ENCODE measurements at places on chromosomes 1 and 21.

GRCh38 chr1:167092653-167093052, 1.2 kb upstream of the STYXL2 start:
- DNase-seq: peak; percentile 17

GRCh38 chr1:96060621-96061020, 661.0 kb upstream of the PTBP2 start:
- no peak for DNase-seq

DNA sequence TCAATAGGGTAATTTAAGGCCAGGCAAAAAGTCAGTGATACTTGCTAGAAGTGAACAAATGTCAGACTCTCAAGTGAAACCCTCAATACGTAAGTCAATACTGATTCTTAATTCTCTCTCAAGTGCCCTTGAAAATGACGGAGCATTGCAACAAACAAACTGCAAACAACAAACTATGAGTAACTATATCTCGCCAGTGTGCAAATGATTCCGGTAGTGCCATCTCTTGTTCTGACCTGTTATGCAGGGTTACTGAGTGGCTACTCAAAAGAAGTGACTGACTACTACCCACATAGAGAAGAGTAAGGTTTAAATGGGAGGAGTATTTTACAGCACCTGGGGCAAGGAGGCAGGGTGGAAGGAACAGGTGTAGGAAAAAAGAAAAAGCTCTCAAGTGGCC, 1.6 kb downstream of the SLC19A2 start:
- no peak for DNase-seq

GRCh38 chr1:219670426-219671149, 57.7 kb upstream of the ZC3H11B start:
- no peak for DNase-seq

DNA sequence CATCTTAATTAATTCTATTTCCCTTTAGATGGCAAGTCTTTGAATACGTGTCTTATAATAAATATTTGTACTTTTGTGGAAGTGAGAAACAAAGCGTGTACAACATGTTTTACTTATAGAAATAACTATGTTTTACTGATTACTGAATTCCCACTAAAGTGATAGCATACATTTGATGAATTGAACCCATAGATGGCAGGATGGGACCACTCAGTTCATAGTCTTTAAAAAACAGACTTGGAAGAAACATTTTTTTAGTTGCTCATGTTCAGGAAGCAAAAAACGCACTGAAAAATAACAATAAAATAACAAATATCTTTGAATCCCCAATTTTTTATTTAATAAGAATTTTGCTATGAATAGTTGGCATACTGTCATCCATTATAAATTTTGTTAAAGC, 507.1 kb upstream of the ZRANB2 start:
- peak; percentile 33 for DNase-seq

DNA sequence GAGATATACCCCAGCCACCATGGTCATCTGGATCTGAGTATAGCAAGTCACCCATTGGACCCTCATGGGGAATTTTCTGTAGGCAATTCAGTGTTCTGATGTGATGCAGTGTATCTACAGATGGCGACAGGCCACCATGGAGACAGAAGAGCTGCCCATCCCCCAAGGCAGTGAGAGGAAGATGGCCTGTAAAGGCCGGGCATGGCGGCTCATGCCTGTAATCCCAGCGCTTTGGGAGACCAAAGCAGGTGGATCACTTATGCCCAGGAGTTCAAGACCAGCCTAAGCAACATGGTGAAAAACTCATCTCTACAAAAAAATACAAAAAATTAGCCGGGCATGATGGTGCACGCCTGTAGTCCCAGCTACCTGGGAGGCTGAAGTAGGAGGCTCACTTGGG, 41.1 kb upstream of the CTPS1 start:
- no peak for DNase-seq

DNA sequence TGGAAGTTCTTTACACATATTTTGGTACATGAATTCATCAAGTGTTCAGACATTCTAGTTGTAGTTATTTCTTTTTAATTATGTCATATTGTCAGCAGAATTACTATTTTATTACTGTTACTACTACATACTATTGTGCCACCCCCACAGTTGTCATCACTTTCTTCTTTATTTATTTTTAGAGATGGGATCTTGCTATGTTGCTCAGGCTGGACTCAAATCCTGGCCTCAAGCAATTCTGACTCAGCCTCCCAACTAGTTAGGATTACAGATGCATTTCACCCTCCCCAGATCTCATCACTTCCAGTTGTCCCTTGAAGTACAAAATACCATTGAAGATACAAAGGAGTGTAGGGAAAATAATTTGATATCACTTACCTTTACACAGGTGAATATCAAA, 258.0 kb downstream of the KCTD3 start:
- DNase-seq: no peak

DNA sequence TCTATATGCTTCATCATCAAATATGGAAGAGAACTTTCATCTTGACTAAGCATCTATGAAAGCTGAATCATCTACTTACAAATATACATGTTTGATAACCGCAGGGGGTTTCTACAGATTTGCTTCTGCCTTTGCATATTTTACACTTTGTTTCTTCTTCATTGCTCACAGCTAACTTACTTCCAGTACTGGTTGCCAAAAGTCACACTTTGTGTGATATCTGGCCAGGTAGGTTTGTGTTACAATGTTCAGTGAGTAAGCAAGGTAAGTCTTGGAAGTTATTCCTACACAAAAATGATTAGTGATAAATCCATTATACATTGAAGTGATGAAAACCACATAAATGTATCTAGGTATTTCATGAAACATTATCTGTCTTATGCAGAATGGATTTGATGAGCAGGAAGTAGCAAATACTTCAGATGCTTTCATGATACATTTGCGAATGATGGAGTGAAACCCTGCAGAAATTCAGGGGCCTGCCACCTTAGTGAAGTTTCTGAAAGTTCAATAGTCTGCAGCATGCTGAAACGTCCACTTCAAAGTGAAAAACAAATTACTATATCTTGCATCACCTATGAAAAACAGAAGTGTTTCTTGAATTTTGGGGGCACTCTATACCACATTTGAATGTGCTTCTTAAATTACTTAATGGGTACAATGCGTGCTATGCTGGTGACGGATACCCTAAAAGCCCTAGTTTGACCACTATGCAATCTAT, 187.3 kb downstream of the ATP6V1G3 start:
- no peak for DNase-seq

DNA sequence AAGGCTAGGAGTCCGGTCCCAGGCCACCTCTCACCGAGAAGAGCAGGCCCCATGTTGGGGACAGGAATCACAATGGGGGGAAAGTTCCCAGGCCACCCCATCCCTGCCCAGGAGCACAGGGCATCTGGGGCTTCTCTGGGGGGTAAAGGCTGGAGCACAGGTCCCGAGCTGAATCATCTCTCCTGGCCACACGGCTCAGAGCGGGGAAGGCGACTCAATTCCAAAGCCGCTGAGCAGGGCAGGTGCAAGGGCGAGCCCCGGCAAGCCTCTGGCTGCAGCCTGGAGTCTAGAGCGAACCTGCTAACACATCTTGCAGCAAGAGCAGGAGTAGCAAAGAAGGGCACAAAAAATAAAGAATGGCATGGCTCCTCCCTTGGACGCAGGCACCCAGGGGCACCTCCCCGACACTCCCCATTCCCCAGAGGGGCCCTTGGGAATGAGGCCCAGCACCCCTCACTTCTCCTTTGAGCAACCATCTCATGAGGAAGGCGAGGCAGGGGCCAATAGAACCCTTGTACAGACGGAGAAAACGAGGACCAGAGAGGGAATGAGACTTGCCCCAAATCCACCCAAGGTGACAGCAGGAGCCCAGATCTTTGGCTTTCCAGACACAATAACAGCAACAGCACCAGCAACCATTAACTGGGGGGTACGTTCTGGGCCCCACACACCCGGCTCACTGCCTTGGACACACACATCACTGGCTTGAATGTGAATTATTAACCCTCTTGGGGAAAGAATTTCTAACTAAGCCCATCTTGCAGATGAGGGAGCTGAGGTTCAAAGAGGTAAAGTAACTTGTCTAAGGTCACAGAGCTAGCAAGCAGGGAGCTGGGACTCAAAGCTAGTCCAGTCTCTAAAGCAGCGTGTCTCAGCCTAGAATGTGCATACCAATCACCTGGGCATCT, 20.7 kb upstream of the ALDH4A1 start:
- DNase-seq: no peak

- peak; percentile 56 for DNase-seq
These were observed 66.7 kb upstream of the F3 start for GRCh38 chr1:94608142-94608851.

DNA sequence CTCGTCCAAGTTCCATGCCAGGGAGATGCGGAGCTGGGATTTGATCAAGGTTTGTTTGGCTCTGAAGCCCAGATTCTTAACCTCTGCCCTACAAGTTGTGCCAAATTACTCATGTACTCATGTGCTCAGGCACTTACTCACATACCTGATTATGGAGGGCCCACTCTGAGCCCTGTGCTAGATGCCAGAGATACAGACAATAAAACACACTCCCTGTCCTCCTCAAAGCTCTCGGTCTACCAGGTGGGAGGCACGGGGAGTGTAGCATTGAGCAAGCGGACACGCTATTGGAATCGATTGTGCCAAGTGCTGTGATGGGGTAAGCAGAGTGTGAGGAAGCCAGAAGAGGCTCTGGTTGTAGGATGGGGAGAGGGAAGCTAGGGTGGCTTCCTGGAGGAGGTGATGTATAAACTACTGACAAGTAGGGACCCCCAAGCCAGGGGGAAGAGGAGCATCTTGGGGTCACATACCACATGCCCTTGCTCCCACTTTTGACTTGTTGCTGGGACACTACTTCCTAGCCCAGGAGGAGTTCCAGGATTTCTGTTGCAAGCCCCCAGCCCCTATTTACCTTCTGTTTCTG, 49.8 kb upstream of the IFNLR1 start:
- peak; percentile 18 for DNase-seq

GRCh38 chr1:163172596-163172995, 30.1 kb downstream of the RGS5 start:
- peak; percentile 73 for DNase-seq

GRCh38 chr21:36882776-36883175, 83.7 kb downstream of the HLCS start:
- DNase-seq: no peak

- DNase-seq: no peak
These were observed 28.9 kb upstream of the DMRTB1 start for GRCh38 chr1:53430261-53430660.

DNA sequence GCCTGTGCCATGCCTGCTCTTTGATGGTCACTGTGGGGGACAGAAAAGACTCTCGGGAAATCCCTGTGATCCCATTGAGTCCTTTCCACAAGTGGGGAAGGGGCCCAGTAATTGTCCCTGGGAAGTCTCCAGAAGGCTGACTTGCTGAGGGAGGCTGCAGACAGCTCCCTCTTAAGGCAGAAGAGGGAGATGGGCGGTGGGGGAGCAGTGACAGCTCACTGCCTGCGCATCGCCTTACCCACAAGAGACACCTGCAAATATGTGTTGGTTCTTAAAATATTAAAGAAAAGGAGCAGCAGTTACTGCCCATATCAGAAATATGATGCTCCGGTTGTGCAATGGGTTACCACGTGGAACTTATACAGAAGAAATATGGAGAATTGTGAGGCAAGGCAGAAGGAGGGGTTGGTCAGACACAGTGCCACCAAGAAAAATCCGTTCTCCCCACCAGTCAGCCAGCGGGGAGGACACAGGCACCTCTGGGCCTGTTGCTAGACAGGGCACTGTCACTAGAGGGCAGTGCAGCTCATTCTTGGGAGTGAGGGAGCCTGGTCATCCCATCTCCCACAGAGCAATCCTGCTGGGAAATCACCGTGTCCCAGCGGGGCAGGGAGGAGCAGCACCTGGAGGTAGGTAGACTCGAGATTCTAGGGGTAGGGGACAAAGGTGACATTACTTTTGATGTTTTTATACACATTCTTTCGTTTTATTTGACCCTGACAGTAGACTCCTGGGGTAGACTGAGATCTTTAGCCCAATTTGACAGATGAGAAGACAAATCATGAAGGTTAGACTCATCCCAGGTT, 6.9 kb upstream of the CAMK1G start:
- peak; percentile 64 for DNase-seq

All from kidney glomerular epithelial cell (primary cell).